NCI-H2227 treated with DMSO at 0.1 percent for 48 hours (cell line): ENCODE measurements at places on chromosomes 1 and 21.

DNA sequence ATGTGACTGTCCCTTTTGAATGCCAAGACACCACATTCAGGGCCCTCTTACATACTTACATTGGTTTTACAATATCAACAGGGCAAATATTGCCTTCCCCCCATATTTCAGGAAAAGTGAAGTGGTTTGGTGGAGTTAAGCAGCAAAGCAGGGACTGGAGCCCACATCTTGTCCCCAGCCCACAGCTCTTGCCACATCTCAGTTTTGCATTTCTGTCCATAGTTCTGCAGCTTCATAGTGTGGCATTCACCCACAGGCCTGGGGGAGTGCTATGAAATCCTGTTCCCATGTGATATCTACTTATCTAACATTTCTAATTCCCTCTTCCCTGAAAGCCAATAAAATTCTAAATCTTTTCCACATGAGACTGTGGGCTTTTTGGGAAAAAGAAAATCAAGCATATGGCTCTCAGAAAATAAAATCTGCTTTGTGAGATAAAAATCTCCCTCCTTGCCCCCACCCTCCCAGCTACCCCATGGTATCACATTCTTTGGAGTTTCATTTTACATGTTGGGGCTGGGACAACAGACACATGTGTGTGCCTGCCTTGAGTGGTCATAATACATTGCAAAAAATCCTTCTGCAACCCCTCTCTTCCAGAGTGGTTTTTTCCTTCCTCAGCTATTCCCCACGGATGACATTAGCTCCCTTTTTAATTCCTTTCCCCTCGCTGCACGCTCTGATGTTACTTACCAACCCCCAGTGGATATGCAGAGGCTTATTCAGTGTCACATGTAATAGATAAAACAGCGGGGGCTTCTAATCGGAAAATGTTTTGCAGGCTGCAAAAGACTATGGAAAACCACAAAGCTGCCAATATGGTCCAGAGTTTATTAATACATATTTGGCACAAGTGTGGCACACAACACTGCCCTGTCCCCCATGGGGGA, 20.5 kb upstream of the CD2 start:
- DNase-seq = no peak

GRCh38 chr1:33260439-33260838, 4.1 kb downstream of the ZNF362 start:
- no peak for DNase-seq

DNA sequence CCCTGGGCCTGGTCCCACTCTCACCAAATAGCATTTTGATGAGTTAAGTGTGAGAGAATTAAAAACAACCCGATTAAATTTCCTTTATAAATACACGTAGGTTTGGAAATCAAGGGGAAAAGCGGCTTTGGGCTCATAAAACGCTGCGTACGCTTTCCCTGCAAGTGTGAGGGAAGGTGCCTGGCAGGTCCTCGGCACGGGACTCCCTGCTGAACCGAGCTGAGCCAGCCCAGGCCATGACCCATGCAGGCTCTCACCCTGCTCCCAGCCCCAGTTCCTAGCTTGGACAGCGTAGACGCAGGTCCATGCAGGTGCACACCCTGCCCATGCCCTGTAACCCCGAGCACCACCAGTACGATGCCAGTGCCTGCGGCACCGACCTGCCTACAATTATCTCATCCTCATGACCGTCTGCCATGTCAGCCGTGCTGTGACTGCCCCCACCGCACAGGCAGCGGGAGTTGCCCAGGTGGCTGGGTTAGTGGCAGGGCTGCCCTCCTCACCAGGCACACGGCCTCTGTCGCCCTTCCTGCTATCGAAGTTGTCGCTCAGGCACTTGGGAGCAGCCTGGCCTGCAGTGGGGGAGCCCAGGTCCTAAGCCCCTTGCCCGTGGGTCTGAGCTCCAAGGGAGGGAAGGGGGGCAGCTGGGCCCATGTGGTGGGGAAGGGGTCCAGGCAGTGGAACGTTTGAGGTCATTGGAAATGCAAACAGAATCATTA, 41.0 kb upstream of the ACTRT2 start:
- DNase-seq = no peak

DNA sequence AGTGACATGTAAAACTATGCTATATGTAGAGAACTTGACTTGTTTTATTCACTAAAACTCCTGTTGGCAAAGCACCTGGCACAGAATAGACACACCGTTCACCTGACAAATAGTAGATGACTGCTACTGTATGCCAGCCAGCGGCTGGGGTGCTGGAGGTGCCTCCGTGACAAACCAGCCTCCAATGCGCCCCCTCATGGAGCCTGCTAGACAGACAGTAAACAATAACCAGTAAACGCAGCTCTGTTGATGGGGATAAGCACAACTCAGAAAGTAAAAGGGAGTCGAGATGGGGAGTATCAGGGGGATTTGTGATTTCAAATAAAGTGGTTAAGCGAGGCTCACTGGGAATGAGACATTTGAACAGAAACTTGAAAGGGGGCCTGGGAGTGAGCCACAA, 107.2 kb downstream of the PRDM2 start:
- no peak for DNase-seq

DNA sequence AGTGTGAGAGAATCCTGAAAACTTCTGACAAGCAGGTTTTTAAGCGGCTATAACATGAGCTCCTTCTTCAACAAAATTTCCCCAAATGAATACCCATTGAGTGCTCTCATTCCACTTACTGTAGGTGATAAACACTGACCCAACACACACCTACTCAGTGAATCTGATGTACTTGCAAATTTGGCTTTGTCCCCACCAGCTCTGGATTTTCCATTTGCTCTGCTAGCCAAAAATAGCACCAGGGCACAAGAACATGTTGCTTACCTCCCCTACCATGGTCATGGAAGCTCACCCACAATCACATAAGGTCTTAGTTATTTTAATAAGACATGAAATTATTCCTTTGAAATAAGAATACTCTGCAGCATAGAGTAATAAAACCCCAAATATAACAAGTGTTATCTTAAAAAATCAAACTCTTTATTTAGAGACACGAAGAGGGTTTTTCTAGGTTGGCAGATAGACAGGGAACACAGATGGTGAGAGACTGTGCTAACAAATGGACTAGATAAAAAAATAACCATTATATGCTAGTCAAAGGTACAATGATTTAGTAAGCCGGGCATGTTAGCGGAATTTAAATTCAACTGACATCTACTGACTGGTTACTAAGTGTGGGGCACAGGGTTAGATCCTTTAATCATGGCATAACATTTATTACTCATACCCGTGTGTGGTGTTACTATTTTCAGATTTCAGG, 291.9 kb downstream of the KCNH1 start:
- no peak for DNase-seq

DNA sequence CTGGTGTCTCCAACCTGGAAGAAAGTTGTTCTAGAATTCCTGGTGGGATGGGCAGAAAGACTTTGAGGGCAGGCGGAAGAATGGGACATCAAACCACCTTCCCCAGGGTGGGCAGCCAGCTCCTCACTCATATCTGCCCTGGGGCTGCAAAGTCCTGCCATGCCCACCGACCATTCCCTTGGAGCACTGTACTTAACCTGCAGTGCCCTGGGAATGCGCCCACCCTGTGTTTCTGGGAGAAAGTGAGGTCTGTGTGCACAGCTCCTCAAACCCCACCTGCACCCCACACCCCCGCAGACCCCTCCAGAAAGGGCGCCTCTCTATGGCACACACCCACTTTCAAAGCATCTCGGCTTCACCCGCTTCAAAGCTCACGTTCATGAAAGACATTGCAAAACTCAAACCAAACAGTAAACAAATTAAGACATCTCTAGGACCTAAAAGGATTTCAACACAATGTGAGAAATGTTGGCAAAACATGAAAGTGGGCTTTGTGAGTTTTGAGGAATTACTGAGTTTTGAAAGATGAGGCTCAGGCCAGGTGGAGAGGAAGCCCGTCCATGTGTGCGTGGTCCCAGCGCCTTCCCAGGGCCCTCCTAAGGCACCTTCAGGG, 25.1 kb downstream of the KRTAP10-1 start:
- DNase-seq = no peak

DNA sequence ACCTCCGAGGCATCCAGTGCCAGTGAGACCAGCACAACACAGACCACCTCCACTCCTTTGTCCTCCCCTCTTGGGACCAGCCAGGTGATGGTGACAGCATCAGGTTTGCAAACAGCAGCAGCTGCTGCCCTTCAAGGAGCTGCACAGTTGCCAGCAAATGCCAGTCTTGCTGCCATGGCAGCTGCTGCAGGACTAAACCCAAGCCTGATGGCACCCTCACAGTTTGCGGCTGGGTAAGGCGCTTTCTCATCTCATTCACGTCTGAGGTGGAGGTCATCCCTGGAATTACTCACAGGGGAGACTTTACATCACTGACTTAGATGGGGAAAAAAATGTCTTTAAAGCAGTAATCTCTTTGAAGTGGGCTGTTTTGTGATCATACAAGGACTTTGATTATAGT, 106.3 kb downstream of the CD247 start:
- no peak for DNase-seq

DNA sequence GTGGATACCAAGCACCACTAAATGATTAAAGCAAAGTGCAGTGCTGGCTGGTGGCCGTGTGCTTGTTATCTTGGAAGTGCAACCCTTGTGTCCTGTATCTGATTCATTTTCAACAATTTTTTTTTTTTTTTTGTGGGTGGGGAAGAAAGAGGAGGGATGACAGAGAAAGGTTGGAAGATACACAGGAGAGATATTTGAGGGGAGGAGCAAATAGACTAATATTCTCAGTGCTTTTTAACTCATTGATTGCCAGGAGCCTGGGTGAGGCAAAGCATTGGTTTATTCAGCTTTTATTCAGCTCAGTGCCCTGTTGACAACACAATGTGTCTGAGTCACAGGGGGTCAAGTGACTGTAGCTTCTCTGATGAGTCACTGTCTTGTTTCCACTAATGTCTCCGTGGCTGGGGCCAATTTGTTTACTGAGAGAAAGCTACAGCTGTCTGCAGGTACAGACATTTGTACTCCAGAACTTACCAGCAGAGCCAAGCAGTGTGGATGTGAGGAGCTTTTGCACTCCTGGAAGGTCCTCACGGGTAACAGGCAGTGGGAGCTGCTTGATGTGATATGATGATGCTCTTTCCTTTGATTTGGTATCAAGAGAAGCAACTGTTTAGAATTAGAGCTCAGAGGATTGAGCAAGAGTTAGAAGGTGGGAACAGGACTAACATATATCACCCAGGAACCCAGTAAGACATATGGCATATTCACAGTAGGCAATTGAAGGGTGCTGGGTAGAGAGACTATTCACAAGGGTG, 23.6 kb upstream of the DNM3 start:
- peak; percentile 26 for DNase-seq

DNA sequence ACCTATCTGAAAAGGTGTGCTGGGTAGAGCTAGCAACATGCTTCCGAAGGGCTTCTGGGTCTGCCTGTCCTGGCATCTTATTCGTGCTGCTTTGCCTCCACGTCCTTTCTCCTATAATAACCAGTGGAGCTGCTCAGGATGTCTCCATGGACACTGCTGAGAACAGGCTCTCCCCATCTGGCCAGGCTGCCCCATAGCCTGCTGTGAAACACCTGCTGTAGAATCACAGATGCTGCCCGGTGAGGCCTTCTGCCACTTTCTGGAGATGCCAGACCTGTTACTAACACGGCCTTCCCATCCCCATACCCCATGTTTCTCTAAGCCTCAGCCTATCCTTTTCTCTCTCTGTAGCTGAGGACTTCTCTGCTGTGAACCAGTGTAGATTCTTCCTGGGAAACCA, 120.5 kb downstream of the IER5 start:
- no peak for DNase-seq

DNA sequence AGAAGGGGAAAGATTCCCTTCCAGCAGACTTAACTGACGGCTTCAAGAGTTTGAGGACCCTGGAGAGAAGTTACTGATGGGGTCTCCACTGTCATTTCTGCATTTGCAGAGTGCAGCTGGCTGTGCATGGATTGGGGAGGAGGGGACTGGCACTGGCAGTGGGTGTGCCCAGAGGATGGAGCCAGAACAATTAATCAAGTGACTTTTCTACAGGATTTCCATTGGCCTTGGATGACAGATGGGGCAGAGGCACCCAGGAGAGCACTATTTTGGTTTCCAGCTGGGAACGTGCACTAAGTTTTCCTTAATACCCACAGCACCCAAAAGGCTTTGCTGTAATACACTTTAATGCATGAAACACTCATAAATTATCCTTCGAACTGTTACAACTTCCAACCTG, 1.3 kb downstream of the NGF start:
- DNase-seq = no peak

DNA sequence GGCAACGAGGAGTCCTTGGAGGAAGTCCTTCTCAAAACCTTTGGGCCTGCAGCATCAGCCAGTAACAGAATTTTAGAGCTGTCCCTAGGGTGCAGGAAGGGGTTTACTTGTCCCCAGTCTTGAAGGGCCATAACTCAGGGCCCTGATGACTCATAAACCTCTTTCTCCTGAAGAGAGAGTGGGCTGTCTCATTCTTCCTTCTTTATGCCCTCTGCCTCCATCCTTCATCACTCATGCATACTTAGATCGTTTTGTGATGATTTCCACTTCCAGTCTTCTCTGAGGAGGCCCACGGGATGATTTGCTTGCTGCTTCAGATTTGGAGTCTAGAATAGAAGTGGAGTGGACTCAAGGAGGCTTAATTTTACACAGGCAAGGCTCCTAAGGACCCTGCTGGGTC, 60.2 kb downstream of the NDUFS5 start:
- no peak for DNase-seq

DNA sequence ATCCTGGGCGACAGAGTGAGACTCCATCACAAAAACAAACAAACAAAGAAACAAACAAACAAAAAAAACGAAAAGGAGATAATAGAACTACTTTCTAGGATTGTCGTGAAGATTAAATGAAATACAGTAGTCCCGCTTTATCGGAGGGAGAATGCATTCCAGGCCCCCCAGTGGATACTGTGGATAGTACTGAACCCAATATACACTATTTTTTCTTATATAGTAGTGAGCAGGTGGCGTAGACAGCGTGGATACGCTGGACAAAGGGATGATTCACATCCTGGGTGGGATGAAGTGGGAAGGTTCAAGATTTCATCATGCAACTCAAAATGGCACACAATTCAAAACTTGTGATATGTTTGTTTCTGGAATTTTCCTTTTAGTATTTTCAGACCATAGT, 8.0 kb downstream of the SLC35F3 start:
- no peak for DNase-seq

DNA sequence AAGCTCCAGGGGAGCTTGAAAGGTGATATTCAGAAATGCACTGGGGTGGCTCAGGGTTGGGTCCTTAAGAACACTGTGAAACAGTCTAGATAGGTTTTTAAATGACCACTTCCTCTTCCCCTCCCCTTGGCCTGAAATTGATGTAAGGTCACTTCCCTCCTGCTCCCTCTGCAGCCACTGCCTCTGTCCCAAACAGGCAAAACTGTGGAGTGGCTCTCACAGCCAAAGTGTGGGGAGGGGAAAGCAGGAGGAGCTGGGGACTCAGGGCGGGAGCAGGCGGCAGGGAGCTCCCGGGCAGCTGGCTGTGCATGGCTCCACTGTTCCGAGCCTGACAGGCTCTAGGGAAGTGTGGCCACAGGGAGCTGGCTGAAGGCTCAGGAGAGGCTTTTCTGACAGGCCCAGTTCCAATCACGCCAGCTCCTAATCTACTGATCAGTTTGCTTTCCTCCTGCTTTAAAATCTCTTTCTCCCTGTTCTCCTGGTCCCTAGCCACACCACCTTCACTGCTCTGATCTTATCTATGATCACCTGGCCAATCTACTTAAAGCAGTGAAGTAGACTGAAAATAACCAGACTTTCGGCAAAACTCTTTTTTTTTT, 5.1 kb upstream of the CSRP1 start:
- no peak for DNase-seq
